Naive thymus-derived CD4-positive, alpha-beta T cell (primary cell): ENCODE measurements at places on chromosomes 13 and 19.

DNA sequence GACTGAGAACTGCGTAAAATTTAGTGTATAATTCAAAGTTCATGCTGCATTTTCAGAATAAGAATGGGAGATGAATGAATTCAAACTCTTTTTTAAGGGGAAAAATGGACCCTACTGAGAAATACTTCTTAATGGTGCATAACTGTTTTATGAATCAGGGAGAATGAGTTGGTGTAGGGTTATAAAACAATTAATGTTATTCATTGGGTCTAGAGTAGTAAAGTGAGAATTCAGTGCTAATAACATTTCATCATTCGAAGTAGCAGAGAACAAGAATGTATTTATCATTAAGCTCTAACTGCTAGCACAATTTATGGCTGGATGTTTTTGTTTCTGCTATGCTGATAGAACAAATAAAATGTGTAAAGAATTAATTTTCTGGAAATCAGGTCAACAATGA is 310.2 kb downstream of the SLITRK5 start:
- DNase-seq = no peak

DNA sequence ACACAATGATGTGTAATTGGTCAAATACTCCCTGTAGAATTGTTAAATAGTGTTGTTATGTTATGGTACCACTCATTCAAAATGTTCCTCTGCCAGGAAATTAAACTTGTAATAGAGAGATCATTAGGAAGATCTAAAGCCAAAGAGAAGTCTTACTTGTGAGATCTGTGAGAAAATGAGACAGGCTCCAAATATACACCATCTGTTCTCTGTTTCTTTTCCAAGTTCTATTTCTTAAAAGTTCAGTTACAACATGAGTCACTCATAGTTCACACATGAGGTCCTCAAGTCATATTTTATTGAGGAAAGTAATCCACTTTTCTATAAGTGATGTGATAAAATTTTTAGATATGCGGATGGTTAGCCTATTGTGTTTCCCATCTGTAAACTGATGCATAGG is 1038.1 kb upstream of the PRR20A start:
- no peak for DNase-seq

GRCh38 chr19:47430041-47430802 is 10.9 kb upstream of the MEIS3 start:
- DNase-seq = peak; percentile 25

DNA sequence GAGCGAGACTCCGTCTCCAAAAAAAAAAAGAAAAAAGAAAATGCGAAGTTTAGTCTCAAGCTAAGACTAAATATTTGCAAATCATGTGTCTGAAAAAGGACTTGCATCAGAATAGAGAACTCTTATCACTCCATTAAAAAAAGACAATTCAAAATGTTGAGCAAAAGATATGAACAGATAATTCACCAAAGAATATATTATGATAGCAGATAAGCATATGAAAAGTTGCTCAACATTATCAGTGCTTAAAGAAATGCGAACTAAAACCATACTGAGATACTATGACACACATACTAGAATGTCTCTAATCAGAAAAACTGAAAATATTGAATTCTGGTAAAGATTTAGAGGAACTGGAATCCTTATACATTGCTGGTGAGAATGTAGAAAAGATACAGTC is 38.7 kb upstream of the SACS start:
- DNase-seq = no peak

DNA sequence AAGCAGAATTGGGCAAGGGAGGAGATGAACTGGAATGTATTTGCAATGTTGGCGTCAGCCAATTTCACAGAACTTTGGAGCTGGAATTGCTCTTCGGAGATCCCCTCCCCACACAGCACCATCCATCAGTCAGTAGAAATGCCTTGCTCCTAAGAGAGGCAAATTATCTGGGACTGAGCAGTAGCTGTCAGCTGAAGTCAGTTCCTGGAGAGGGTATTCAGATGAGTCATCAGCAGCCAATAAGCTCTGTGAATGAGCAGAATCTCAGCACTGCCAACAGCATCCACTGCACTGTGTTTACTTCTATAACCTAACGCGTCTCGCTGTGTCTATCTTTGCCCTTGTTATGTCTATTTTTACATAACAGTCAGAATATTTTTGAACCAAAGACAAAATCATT is 213.7 kb downstream of the SLITRK5 start:
- DNase-seq = no peak

DNA sequence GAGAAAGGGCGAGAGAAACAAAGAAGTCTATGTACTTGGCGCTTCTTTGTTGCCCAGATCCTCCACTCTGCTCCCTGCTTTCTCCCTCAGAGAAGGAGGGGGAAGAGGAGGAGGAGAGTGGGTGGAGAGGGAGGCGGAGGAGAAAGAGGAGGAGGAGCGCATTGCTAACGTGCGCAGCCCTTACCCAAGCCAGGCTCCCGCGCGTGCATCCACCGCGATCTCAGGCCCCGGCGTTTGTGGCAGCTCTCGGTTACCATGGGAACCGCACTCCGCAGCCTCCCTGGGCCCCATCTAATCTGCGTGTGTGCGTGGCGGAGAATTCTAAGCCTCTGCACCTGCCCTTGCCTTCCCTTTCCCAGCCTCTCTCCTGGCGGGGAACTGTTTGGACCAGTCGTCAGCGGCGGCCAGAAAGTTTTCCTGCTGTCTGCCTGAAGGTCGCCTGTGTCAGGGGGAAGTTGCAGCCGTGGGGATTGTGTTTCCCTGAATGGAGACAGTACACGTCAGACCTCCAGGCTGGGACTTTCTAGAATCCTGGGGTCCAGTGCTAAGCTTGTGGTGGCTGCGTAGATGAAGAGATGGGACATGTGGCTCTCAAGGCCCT is at the start of gene ERICH6B:
ERICH6B (minus strand) TSS at position 239 of the 601 bp plus-strand sequence. CDS start 18,734 bp downstream, outside the sequence.
- DNase-seq = peak; percentile 9

DNA sequence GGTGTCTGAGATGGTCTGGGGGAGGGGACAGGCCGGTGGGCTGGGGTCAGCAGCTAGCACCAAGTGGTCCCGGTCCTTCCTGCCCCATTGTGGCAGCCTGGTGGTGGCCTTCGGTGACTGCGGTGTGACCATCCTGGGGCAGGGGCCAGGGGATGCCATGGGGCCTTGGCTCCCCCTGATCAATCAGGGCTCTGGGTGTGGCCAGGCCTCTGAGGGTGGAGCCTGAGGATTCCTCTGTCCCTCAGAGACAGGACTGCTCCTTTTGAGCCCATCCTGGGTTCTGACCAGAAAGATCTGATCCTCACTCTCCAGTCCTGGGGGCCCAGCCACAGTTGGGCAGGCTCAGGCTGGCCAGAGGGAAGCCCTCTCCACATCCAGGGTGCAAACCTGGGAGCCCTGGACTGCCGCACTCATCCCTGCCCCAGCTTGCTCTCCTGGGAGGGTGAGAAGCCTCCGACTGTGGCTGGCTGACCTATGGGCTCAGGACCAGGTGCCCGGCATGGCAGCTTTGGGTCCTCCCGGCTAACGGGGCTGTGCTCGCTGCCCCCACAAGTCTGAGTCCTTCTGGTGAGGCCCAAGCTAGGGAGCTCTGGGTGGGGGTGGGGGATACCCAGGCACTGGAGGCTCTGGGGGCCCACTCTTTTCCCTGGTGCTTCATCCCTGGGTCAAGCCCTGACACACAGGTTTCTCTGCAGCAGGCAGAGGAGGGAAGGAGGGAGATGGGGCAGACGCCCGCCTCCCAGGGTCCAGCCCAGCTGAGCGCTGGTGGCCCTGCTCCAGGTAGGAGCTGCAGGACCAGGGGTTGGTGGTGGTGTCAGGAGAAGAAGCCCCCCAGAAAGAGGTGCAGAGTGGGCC is 59.5 kb downstream of the IER2 start:
- no peak for DNase-seq

DNA sequence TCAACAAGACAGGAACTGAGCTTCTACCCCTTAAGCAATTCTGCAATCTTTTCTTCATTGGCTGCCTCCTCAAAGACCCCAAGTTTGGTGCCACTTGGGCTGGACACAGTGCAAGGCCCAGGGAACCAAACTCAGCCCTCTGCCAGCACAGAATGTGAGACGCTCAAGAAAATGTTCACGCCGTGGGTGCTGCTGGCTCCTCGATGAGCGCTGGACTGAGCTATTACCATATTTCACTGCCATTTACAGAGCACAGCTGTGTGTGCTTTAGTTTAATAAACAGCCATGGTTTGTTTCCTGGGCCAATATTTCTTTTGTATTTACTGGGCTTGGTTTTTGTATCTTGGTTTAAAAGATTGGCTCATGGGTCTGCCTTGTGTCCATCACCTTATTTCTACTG is 138.8 kb upstream of the VSTM2B start:
- DNase-seq = no peak

GRCh38 chr19:861756-862580 is 2.5 kb downstream of the CFD start:
- peak; percentile 68 for DNase-seq

GRCh38 chr13:27236478-27236877 is 14.9 kb upstream of the RPL21 start:
- no peak for DNase-seq

GRCh38 chr19:3633559-3633988 is 7.0 kb upstream of the CACTIN start:
- no peak for DNase-seq

GRCh38 chr19:4301590-4302242 is 473 bp downstream of the TMIGD2 start:
- DNase-seq = peak; percentile 19

DNA sequence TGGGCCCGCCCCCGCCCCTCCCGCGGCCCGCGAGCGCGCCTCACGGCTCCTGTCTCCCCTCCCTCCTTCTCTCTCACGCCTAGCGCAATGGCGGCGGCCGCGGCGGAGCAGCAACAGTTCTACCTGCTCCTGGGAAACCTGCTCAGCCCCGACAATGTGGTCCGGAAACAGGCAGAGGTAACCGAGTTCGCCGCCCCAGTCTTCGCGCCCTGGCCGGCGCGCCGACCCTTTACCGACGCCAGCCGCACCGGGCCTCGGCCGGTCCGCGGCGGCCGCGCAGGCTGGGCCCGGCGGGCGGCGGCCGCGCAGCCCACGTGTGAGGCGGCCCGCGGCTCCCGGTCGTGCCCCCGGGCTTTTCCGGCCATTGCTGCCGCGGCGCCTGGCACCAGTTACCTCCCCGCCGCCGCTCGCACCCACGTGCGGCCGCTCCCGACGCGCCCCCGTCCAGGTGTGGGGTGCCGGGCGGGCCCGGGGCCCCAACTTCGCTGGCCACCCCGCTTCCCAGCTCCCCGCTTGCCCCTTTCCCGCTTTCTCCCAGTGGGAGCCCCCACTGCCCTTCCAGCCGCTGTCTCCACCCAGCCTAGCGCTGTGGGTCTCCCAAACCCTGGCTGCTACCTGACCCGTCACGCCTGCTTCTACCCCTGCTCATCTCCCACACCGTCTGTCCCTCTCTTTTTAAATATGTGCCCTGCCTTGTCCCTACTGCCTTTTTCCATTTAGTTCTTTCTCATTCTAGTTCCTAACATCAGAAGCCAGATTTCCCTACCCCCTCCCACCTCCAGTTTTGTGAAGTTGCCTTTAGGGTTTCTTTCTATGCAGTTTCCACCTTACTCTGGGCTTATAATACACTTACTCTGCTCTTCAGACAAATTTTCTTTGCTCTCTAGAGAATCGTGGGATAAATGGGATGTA is 23.4 kb downstream of the IPO5 start:
- DNase-seq = no peak

- no peak for DNase-seq
Measured at GRCh38 chr13:67742478-67742877, 512.3 kb upstream of the PCDH9 start.

DNA sequence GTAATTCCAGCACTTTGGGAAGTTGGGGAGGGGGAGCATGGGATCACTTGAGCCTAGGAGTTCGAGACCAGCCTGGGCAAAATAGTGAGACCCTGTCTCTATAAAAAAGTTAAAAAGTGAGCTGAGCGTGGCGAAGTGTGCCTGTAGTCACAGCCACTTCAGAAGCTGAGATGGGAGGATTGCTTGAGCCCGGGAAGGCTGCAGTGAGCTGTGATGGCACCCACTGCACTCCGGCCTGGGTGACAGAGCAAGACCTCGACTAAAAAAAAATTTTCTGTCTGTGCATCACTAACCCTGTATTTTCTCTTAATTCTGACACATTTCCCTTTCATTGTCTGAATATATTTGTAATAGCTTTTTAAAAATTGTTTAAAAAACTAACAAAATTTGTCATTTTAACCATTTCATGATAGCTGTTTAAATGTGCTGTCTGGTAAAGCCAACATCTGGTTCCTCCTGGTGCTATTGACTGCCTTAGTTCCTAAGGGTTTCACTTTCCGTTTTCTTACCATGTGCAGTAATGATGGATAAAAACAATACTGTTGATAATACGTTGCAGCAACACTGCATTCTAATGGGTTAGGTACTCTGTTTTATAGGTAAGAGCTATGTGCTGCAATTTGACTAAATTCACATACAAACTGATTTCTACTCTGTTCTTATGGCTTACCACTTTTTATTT is 29.7 kb downstream of the LATS2 start:
- no peak for DNase-seq

- peak; percentile 85 for DNase-seq
Measured at GRCh38 chr19:43555185-43555770, 20.0 kb downstream of the XRCC1 start.

DNA sequence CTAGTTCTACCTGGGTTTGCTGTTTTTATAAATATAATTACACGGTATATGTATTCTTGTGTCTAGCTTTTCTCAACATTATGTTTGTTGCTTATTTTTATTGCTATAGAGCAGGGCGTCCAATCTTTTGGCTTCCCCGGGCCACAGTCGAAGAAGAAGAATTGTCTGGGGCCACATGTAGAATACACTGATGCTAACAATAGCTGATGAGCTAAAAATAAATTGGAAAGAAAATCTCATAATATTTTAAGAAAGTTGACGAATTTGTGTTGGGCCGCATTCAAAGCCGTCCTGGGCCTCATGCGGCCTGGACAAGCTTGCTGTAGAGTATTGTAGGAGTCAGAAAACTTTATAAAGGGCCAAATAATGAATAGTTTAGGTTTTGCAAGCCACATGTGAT is 33.9 kb downstream of the GPR12 start:
- no peak for DNase-seq

DNA sequence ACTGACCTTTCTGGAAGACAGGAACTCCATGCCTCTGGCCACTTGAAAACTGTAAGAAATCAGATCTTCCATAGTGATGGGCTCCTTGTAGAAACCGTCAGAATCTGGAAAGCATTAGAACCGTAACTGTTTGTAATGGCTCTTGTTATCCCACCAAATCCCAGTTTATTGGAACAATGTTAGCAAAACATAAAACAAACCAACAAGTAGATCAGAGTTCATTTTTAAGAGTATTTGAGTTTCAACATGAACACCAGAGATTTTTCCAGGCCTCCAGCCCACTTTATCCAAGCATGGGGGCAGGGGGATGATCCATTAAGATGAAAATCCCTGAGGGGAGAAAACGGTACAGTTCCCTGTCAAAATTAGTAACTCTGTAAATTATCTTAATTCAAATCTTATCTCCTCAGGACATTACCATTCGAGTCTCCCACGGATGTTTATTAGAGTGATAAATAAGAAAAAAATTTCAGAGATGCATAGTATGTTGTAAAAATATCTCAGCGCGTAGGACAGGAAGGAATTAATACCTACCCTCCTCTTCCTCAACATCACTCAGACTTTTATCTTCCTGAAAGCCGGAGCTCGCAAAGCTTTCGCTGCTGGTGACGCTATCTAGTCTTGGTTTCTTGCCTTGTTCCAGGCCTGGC is 172.5 kb downstream of the FLT1 start:
- DNase-seq = no peak
